ENCODE measurements at places on chromosomes 16 and 17. TPM values are rescaled to one million over a fixed set of nuclear protein-coding genes. Genes with fewer than 3 reads are reported as not detected.

Gene KRT31
- not detected for total RNA-seq

- no peak for DNase-seq
Measured at GRCh38 chr16:10664720-10665126, 30.0 kb downstream of the TEKT5 start.

DNA sequence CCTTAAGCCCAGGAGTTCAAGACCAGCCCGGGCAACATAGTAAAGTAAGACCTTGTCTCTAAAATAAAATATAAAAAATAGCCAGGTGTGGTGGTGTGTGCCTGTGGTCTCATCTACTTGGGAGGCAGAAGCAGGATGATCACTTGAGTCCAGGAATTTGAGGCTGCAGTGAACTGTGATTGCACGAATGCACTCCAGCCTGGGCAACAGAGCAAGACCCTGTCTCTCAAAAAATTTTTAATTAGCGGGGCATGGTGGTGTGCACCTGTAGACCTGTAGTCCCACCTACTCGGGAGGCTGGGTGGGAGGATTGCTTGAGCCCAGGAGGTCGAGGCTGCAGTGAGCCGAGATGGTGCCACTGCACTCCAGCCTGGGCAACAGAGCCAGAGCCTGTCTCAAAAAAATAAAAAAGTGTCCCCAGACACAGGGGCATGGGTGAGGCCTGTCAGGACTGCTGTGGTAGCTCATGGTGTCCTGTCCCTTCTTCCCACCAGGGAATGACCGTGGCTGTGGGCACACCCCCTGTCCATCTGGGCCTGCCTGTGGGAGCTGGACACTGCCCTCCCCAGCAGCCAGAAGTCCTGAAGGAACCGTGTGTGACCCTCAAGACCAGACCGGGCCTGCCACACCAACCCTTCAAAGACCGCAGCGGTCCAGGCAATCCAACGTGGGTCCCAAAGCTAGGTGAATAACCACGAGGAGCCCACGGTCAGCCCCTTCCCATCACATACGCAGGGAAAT lies 30.8 kb upstream of the GAA start:
- DNase-seq, result no peak

- DNase-seq, result peak; percentile 49
Measured at GRCh38 chr17:7367083-7367482, 12.1 kb downstream of the TMEM95 start.

Gene KIF2B
- total RNA-seq, result not detected

DNA sequence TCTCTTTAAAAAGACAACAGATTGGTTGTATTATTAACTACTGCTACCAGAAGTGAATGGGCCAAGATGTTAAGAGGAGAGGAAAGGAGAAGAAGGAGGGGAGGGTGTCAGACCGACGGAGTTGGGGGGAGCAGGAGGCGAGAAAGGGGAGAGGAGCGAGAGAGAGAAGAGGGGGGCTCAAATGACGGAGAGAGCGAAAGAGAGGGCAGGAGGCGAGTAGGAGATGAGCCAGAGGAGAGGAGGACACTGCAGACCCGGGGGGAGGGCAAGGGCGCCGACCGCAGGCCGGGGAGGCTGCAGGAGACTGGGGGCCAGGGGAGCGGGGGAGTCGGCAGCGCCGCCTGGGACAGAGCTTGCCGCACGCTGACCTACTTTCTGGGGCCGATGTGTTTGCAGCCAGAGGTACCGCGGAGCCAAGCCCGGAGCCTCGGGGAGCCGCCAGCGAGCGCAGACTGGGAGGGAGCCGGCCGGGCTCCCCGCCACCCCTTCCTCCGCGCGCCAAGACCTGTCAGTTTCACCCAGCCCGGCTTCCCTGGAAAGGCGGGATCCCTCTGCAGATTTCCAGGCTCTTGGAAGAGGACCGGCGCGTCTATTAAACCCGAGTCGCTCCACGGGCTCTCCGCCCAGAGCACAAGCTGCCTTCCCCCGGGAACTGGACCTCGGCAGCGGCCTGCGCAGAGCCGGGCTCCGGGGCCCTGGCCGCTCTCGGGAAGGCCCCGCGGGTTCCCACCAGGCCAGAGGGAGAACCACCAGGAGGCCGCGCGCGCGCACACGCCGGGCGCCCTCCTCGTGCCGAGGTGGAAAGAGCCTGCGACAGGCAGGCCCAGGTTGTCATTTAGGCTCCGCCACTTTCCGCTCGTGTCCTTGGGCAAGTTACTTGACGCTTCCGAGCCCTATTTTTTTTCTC lies 74.6 kb downstream of the CMC2 start:
- peak; percentile 59 for DNase-seq

Gene HERPUD1
- 164 TPM for total RNA-seq

GRCh38 chr16:58365623-58366022 lies 26.6 kb upstream of the GINS3 start:
- no peak for DNase-seq

- DNase-seq, result peak; percentile 68
Measured at GRCh38 chr16:49858200-49859124, 2.5 kb upstream of the ZNF423 start.

GRCh38 chr16:82451449-82451848 lies 175.3 kb upstream of the CDH13 start:
- DNase-seq, result no peak
